Stimulated activated CD4-positive, alpha-beta T cell treated with anti-CD3 and anti-CD28 coated beads, Interleukin-12 subunit alpha, Interleukin-12 subunit beta, amount 100 ng/mL, for 24 hours (primary cell): ENCODE measurements at places on chromosomes 1 and 21.

GRCh38 chr1:234745844-234746797 is 136.1 kb upstream of the IRF2BP2 start:
- DNase-seq, result no peak

GRCh38 chr1:162387226-162388082 is 5.9 kb downstream of the C1orf226 start:
- DNase-seq, result no peak

GRCh38 chr21:42012344-42012743 is 2.2 kb upstream of the ZBTB21 start:
- DNase-seq, result no peak

GRCh38 chr1:214280386-214281020 is 456 bp upstream of the SMYD2 start:
- DNase-seq, result peak; percentile 3

- no peak for DNase-seq
Measured at GRCh38 chr1:100347009-100347966, 5.0 kb upstream of the CDC14A start.

DNA sequence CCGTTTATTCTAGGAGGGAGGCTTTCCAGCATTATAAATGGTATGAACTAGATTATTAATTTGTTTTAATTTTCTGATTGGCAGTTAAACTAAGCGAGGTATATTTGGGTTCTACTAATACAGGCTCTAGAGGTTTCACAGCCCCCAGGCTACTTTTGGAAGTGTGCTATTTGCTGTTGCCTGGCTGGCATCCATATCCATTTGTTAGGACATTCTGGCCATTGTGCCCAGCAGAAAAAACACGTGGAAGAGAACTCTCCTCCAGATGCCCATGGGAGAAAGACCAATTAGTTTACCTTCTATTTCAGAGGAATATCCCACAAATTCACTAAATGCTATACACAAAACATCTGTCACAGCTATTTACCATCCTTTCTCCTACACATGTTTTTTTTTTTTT is 29.3 kb downstream of the MACO1 start:
- DNase-seq, result no peak

DNA sequence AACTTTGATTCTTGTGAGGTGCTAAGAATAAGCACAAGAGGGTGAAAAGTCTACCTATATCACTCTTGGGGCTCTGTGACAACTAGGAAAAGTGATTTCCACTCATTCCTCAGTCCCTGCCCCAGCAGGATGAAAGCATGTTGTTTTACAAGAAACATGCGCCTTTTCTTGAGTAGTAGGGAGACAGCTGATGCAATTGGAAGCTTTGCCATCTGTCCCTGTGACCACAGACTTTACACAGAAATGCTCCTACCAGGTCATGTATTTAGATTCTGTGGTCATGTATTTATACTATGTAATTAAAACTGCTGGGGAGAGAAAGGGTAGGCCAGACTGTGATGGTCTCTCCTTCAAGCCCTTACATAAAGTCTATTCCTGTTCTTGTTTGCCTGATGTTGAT is 445.5 kb downstream of the PTPRC start:
- no peak for DNase-seq

- no peak for DNase-seq
Measured at GRCh38 chr1:170663404-170664092, 383 bp upstream of the PRRX1 start.

- no peak for DNase-seq
Measured at GRCh38 chr1:57067863-57068262, 102.0 kb upstream of the C8B start.

GRCh38 chr1:2135441-2135841 is 59.1 kb downstream of the FAAP20 start:
- no peak for DNase-seq

DNA sequence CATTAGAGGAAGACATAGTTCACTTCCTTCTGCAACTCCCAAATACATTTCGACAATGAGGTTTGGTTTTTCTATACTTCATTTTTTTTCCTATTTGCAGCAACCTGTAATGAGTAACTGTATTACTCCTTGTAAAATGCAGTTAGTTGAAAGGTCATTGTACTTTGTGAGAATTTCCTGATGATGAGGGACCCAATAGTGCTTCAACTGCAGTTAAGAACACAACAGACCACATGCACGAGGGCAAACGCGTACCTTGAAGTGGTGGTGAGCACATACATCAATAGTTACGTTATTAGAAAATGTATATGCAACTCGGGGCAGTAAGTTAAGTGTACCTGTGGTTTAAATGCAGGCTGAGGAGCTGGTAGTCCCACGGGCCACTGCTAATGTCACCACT is 171.8 kb downstream of the GABPA start:
- no peak for DNase-seq

- DNase-seq, result no peak
Measured at GRCh38 chr1:5887349-5887970, 104.8 kb downstream of the NPHP4 start.

DNA sequence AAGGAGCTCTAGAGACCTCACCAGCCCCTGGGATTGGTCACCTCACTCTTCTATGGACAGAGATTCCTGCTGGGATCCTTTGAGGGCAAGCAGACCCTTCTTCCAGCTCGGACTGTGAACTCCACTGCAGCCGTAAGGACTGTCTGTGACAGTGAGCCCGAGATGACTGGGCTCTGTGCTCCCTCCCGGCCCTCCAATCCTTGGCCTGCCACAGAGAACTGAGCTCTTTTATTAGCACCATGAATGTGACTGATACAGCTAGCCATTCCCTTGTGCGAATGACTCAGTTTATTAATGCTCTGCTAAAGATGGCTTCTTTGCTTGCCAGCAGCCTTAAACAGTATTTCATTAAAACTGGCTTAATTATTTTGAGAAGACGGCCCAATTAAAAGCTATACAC is 194.6 kb upstream of the LMO4 start:
- DNase-seq, result no peak

DNA sequence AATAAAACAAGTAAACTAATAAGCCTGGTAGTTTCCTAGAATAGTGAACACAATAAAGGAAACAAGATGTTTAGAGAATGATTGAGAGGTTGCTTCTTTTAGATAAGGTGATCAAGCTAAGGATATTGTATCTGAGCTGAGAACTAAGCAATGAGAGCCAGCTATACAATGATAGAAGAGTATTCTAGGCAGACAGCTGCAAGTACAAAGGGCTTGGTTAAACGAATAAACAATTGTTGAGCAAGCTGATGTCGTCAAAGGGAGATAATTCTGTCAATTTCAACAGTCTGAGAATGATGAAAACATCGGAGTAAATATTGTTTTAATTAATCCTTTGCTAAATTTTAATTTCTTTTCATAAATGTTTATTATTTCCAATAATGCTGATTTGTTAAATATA is 5.5 kb upstream of the FH start:
- no peak for DNase-seq

GRCh38 chr1:54287176-54287650 is 87.2 kb downstream of the MRPL37 start:
- DNase-seq, result peak; percentile 36

GRCh38 chr21:39461419-39461818 is 9.6 kb downstream of the SH3BGR start:
- no peak for DNase-seq

DNA sequence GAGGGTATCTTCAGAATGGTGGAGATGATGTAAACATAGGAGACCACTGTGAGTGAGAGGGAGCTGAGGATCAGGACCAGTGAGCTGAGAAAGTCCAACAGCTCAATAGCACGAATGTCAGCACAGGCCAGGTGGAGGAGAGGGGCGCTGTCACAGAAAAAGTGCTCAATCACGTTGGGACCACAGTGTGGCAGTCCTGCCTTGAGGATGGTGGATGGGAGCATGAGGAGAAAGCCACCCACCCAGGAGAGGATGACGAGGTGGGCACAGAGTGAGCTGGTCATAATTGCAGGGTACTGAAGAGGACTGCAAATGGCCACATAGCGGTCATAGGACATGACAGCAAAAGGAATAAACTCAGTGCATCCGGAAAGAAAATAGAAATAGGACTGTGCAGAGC is 8.1 kb downstream of the OR11L1 start:
- no peak for DNase-seq

- DNase-seq, result no peak
Measured at GRCh38 chr1:28086651-28087050, 1.8 kb downstream of the EYA3 start.

GRCh38 chr1:110600716-110601115 is 5.4 kb downstream of the KCNA2 start:
- DNase-seq, result no peak

DNA sequence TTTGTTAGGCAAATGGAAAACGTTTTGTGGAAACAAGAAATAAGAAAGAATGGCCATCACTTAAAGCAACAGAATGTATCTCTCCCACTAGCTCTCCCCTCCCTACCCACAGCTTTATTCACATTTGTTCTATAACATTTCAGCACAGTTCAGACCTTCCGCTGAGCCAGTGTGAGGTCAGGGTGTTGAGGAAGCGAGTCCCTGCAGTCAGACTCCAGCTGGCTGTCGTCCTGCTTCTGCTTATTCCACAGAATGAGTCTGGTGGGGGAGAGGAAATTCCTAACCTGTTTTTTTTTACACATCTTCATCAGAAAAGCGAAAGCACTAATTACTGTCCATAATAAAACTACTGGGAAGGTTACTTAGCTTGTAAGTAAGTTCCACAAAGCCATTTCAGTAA is 39.0 kb downstream of the MRPL39 start:
- no peak for DNase-seq

- no peak for DNase-seq
Measured at GRCh38 chr1:152546704-152547103, 19.9 kb downstream of the LCE3E start.

GRCh38 chr1:21926814-21927532 is 10.1 kb downstream of the HSPG2 start:
- no peak for DNase-seq

GRCh38 chr1:79499541-79499940 is 493.0 kb upstream of the ADGRL4 start:
- DNase-seq, result no peak

GRCh38 chr1:241992734-241993133 is 6.2 kb downstream of the MAP1LC3C start:
- DNase-seq, result no peak

DNA sequence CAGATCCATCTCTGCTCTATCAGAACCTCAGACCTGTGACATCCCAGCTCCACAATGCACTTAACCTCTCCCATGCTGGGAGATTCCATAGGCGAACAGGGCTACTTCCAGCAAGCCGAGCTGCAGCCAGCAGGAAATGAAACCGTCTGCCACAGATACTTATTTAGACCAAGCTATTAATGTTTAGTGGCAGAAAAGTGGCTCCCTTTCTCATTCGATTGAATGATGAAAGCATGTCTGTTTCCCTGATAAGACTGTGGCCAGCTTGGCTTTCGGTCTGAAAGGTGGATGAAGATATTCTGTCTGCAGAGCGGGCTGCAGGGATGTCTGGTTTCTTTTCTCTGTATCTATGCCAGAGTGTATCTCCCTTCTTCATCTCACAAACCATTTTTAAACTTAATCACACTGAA is 146.4 kb downstream of the GREM2 start:
- no peak for DNase-seq

DNA sequence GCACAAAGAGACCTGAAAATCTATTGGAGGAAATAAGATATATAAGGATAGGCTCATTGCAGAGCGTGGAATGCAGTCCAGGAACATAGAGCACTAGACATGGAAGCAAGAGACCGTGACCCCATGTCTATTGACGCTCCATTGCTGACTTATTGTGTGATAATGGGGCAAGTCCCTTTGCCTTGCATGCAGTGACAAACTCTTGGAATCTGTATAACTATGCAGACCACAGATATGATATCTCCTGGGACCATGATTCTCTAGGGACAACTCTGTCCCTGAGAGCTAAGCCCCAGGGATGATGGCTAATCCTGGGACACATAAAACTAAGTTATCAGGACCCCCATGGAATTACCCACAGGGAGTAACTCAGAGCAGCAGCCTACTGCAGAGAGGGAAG is 73.1 kb upstream of the PRDX6 start:
- no peak for DNase-seq

GRCh38 chr1:236489710-236490377 is 33.9 kb upstream of the LGALS8 start:
- no peak for DNase-seq

GRCh38 chr1:73100216-73100615 is 817.9 kb upstream of the NEGR1 start:
- DNase-seq, result no peak

GRCh38 chr1:200373811-200374231 is 36.0 kb downstream of the ZNF281 start:
- no peak for DNase-seq

- DNase-seq, result no peak
Measured at GRCh38 chr1:3315399-3316339, 138.8 kb upstream of the ARHGEF16 start.

DNA sequence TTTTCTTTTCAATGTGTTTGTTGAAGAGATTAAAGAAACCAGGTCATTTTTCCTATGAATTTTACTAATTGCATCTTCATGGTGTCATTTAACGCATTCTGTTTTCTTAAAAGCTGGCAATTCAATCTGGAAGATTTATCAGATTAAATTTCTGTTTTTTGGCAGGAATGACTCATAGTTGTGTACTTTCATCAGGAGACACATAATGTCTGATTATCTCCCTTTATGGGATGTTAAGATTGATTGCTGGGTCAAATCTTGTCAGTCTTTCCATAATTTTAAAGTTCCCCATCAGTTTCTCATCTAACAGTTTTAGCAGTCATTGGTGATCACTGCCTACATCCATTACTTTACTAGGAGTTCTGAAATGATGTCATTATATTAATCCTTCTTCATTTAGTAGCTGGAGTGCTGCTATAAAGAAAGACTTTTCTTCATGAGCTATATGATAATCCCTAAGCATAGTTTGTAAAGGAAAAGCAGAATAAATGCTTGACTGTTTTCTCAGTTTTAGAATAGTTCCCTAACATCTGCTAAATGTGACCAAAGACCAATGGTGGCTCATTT is 72.8 kb upstream of the MAP10 start:
- DNase-seq, result no peak
